ENCODE measurements at places on chromosomes 5 and 9.

DNA sequence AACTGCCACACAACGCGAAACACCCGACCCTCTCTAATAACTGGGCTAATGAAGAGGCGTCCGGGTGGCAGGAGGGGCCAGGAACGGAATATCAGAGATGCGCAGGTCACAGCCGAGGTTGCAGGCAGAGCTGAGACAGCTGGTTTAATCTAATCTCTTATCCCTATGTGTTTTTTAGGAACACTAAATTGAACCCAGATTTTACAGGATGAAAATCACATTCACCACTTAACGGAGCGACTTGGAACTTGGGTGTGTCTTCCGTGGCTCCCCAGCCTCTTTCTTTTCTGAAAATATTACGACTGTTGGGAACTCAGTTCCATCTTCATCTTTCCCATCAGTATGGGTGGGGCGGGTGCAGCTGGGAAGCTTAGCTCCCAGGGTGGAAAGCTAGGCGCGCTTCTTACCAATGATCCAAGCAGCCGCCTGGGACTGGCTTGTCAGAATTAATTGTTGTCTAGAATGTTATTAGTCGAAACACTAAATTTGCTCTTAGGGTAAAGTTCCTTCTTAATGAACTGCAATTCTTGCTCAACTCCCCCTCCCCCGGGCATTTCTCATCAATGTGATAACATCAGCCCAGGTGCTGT is 92.5 kb downstream of the IRX2 start:
- no peak for DNase-seq

DNA sequence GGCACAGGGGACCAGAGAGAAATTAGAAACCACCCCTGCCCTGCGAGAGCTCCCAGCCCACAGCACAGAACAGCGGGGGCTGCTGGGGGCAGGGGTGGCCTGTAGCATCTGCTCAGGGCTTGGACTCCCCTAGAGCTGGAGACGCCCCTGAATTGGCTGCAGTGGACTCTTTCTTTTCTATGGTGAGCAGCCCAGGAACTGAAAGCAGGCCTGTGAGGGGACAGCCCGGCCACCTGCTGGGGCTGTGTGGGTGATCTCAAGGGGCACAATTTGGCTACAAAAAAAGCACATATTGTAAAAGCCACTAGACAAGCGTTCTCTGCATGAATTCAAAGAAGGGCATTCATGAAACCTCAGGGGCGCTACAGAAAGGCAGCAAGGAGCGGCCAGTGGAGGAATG is 57.5 kb upstream of the ICE1 start:
- DNase-seq: no peak

- no peak for DNase-seq
Observed at GRCh38 chr5:160655717-160656116, 196.3 kb downstream of the ATP10B start.

GRCh38 chr9:90919883-90920282 is 118.3 kb downstream of the SYK start:
- no peak for DNase-seq

- DNase-seq: no peak
Observed at GRCh38 chr5:154273963-154274827, 83.7 kb downstream of the GALNT10 start.

- DNase-seq: no peak
Observed at GRCh38 chr5:165894916-165895315, 2389.5 kb downstream of the MAT2B start.
